ENCODE measurements at places on chromosomes 4 and X.

- DNase-seq = no peak
Observed at GRCh38 chrX:70132877-70133302, 357 bp upstream of the IGBP1 start.

GRCh38 chr4:130056286-130056685 lies 960.3 kb downstream of the C4orf33 start:
- no peak for DNase-seq

DNA sequence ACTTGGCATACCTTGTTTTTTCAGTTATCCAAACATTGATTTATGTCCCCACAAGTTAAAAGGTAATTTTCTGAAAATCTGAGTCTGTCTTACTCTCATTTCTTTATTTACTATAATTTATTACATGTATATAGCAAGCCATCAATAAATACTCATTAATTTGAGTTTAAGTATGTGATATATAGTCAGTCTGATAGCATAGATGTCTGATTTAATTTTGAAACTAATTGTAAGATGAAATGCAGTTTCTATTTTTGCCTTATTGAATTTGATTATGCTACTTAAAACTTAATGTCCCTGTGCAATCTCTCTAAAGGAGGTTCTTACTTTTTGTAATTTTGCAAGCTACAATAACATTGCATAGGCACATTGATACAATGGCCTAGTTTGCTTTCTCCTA lies 2418.6 kb downstream of the ARAP2 start:
- DNase-seq = no peak

DNA sequence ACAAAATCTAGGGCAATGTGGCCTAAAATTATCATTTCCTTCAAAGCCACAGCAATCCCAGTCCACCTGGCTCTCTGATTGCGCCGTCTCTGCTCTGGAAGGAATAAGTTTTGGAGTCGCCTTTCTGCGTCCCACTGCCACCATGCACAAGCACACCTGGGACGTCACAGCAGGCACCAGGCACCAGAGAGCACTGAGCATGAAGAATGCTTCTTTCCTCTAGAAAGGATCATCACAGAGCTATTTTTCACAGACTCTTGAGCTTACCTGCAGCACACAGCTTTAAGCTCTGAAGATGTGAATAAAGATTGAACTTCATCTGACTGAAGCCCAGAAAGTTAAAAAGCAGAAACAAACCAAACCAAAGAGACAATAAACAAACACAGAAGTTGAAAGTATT lies 170.0 kb upstream of the PPARGC1A start:
- no peak for DNase-seq

DNA sequence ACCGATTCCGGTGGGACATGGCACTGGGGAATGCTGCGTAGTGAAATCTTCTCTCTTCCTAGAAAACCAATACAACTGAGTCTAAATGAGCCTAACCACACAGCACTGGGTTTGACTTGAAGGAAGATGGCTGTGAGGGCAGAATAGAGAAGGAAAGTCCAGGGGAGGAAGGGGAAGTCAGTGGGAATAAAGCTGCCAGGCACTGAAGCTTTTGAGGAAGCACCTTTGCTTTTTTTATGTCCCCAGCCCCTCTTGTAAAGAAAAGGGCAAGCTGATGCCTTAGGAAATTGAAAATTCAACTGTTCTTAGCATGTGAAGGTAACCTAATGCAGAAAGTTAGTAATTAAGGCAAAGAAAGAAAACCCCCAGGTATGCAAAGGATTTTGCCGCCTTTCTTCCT lies 20.6 kb downstream of the MED28 start:
- DNase-seq = no peak

DNA sequence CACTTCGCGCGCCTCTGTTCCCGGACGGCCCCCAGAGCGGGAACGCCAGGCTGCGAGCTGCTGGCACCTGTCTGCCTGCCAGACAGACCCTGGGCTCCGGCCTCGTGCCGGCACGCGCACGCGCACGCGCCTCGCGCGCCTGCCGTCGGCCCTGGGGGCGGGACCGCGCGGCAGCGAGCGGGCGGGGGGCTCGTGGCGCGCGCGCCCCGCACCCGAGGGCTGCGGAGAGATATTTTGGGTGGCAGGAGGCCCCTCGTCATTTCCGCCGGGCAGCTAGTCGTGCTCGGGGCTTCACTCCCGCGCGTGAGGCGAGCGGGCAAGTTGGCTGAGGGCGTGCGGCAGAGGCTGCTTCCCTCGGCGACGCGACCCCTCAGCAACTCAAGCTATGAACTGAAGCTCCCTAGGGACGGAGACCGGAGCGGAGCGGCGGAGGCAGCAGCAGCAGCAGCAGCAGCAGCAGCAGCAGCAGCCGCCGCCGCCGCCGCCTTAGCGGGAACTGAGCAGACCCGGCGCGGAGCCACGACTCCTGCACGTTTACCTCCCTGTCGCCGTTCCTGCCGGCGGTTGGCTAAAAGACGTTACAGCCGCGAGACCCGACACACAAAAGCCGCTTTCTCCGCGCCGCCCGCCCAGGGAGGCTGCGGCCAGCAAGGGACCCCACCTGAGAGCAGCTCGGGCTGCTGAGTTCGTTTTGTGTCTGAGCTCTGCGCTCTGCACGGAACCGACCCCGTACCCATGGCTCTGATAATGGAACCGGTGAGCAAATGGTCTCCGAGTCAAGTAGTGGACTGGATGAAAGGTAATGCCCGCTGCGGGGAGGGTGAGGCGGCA lies at the start of gene CNKSR2:
TSS of gene CNKSR2 (plus strand) at position 256 of the 831 bp plus-strand sequence. CDS start at position 736, 480 bp downstream.
- peak; percentile 14 for DNase-seq

GRCh38 chr4:81634766-81635549 lies 163.3 kb upstream of the RASGEF1B start:
- no peak for DNase-seq

GRCh38 chrX:135015523-135016245 lies 6.7 kb downstream of the RTL8B start:
- DNase-seq = no peak

GRCh38 chr4:154643493-154643892 lies 31.0 kb upstream of the FGG start:
- DNase-seq = no peak

DNA sequence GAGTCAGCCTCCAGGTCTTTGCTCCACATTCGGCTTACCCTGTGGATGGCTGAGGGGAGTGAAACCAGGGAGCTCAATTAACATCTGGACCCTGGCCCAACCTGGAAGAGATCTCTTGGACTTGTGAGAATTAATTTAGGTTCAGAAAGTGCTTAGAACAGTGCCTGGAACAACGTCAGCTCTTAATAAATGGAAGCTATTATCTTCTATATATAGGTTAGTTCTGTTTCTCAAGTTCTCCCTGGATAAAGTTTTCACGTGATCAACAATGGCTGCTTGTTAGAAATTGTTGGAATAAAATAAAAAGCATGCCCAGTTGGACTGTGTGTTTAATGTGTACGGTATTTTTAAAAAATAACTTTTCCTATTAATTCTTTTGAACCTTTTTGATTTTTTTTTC lies 80.8 kb downstream of the TRIML1 start:
- DNase-seq = no peak

DNA sequence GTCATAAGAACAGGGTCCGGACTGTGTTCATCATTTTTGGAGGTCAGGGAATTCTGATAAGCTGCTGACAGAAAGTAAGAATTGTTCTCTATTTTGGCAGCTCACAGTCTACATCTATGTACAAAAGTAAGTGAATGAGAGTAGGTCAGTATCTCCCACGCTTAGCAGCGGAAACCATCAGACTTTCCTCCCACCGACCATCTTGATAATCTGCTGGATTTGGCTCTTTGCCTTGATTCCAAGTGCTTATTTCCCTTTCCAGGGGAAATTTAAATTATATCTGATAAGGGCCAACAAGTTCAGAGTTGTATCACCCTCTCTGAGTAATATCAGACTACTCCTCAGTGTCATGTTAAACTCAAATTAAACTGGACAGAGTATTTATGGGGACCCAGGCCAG lies 118.0 kb downstream of the CAMK2D start:
- DNase-seq = no peak

DNA sequence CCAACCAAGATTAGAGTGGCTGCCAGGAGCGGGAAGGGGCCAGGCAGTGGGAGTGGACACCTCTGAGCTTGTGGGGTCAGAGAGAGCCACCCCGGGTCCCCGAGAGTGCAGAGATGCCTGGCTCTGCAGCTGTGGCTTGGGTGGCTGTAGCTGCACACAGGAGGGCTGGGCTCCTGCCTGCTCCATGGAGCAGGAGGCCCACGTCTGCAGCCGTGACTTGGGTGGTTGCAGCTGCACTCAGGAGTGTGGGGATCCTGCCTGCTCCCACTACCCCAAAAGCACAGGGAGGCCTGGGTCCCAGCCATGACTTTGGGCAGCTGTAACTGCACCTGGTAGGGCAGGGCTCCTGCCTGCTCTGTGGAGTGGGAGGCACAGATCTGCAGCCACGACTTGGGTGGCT lies 28.7 kb upstream of the DIPK2B start:
- no peak for DNase-seq

DNA sequence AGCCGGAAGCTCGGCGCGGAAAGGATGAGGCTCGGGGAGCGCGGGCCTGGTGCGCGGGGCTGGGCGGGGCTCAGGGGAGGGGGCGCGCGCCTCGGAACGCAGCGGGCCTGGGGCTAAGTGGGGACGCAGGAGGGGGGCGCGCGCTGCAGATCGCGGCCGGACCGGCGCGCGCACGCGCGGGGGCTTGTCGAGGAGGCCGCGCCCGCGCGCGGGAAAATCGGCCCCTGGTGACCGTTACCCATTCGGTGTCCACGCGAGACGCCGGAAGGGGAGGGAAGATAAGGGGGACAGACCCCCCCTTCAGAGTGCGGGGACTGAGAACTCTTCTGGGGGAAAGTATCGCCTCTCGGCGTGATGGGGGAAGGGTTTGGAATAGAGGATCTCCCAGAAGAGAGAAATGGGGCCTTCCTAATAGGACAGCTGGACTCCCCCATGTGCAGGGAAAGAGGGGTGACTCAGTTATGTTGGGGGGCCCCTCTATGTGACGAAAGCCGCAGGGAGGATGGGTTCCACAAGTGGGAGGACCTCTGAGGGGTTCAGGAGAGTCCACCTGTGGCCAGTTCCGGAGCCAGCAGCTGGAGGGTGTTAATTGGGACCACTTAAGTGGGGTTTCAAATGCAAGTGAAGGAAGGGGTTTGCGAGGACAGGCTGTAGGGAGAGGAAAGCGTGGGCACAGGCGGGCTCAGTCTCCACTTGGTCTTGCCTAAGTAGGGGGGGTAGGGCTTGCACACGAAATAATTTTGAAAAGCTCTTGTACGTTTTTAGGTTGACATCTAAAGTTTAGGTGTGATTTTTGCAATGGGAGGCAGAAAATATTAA lies 584 bp downstream of the SUV39H1 start:
- DNase-seq = peak; percentile 46

DNA sequence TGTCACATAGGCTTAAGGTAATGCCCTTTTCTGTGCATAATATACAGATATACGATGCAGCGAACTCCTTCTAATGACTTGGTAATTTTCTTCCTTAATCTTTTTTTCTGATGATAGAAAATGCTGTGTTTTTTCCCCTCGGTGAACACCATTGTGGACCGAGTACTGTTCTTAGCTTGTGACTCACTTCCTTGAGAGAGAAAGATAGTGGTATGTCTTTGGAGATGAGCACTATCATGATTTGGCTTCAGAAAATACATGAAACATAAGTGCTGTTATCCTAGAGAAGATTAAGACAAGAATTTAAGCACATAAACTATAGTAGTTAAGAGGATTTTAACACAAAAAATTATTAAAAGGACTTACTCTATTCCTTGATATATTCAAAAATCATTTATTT lies 63.9 kb downstream of the RS1 start:
- no peak for DNase-seq

DNA sequence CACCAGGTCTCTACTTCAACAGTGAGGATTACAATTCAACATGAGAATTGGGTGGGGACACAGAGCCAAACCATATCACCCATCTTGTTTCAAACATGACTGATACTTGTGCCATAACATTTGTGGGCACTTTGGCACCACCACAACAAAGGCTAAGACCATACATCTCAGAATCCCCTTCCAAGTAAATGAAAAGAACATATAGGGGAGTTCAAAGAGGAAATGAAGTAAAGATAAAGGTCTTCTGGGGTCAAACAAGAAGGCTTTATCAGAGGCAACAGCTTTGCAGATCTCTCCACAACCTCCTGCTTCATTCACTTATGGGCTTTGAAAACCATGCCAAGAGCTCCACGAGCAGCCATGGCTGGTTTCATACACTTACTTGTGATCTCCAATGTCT lies 122.7 kb downstream of the ANKRD50 start:
- no peak for DNase-seq

GRCh38 chr4:171583790-171584189 lies 229.4 kb upstream of the GALNTL6 start:
- no peak for DNase-seq

- no peak for DNase-seq
Observed at GRCh38 chrX:31147175-31147574, 75.3 kb upstream of the FTHL17 start.
